HT-29 (cell line): ENCODE measurements at places on chromosomes 4 and X.

DNA sequence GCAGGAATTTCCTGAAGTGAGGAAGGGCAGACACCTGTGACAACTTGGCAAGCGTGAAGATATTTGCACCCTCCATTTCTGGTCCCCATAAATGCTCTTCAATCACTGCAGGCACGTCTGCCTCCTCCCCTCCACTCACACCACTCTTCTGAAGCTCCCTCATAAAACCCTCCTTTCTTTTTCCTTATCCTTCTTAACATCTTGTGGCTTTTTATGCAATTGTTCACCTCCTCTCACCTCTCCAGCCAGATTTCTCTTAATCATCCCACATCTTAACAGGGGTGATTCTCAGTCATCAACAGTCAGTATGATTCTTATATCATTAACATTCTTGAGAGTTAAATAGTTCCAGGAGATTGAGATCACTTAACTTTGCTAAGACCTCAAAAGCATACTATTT, 277.4 kb downstream of the SPRY1 start:
- peak; percentile 67 for DNase-seq

DNA sequence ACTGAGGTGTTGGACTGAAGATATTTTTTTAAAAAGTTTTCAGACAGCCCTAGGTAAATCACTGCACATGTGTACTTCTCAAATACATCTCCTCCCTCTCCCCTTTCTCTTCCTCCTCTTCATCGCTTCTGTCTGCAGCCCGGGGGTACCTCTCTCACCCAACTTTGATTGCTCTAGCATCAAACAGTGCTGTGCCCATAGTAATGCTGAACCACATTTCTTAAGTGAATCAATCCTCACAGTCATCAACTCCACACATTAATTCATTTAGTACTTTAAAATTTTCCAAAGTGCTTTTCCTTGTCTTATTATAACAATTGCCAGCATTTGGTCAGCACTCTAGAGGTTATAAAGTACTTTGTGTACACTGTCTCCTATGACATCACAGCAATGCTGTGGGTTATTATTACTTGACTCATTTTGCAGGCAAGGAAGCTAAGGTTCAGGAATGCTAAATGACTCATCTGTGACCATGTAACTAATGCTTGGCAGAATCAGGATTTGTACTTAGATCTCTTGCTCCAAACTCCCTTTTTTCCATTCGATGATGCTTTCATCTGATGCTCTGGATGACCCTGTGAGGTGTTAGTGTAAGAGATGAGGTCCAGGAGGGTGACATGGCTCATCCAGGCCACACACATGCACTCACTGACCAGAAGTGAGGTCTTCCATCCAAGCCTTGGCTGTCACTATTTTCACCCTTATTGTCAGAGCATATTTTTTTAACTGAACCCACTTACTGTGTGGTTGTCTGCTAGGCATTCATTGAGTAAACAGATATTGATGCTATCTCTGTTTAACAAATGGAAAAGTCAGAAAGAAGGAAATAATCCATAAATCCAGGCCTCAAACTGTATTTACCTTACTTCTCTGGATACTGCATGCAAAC, 58.8 kb downstream of the RHOH start:
- DNase-seq: peak; percentile 64

DNA sequence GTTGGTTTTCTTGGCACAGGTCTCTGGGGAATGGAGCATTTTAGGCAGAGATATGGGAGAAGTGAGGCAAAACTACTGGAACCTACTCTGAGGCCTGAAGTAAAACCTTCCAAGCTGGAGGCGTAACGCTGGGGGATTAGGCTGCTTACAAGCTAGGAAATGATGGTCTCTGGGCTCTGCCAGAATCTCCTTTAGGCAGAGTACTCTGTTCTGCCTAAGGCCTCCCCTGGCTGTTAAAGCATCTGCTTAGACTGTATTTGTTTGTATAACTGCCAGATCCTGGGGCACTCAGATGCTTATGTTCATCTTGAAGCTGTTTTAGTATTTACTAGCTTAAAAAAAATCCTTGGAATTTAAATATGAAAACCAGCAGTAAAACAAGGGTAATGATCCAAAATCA, 822.2 kb downstream of the RPA4 start:
- DNase-seq: no peak

DNA sequence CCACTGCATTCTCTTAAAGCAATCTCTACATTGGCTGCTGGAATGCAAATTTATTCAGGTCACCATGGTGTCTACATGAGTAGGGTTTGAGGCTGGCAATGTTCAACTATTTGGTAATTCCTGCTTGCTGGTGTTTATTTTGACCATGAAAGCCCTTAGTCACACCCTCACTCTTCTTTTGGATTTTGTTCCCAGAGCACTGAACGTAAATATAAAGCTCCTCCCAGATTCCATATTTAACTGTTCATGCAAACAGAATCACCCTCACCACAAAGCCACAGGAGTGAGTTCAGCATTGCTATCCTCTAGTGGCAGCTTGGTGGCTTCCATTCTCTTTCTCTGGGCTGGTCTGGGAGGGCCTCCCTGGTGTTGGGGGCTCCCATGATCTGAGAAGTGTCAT, 82.8 kb downstream of the LNX1 start:
- peak; percentile 31 for DNase-seq

DNA sequence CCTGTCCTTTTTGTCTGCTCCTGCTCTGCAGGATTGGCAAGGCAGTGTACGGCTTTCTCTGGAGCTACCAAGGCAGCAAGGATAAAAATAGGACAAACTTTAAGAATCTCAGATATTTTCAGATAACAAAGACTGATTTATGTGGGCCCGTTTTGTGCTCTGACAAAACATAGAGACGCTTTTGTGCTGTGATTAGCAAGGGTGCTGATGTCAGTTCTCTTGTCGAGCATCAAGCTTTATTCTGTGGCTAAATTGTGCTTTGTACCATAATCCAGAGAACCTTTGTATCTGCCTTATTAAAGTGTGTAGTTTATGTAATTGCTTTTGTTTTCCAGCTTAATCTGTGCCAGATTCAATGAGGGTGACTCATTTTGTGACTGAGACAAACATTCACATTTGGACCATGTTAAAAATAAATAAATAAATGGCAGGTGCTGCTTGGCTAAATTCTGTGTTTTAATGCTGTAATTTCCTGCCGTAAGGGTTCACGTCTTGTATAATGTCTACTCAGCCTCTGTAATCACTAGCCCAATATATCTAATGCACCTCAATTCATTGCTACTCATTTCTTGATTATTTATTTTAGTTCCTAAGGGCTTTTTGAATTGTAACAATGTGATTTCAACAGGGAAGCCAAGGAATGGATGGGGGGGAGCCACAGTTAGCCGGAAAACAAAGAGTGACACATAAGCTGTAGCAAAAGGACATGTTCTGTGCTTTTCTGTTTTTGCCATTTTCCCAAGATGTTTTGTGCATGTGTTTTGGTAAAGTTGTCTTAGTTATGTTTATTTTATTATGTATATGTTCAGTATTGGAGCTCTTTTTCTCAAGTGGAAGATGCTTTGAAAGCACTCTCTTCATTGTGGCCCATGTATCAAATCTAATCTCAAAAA, 75.1 kb downstream of the GAB1 start:
- DNase-seq: no peak

- DNase-seq: no peak
Observed at GRCh38 chr4:118296729-118297128, 56.1 kb downstream of the PRSS12 start.

GRCh38 chr4:108004646-108005045, 15.0 kb downstream of the HADH start:
- no peak for DNase-seq

DNA sequence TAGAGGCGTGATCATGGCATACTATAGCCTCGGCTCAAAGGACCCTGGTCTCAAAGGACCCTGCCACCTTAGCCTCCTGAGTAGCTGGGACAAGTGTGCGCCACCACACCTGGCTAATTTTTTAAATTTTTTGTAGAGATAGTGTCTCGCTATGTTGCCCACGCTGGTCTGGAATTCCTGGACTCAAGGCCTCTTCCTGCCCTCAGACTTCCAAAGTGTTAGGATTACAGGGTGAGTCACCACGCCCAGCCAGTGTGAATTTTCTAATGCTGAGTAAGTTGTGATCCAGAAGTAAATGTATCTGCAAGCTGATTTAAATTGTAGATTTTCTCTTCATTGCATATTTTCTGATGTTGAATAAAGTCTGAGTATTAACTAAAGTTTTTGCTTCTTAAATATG, 2.6 kb upstream of the ZNF674 start:
- no peak for DNase-seq

DNA sequence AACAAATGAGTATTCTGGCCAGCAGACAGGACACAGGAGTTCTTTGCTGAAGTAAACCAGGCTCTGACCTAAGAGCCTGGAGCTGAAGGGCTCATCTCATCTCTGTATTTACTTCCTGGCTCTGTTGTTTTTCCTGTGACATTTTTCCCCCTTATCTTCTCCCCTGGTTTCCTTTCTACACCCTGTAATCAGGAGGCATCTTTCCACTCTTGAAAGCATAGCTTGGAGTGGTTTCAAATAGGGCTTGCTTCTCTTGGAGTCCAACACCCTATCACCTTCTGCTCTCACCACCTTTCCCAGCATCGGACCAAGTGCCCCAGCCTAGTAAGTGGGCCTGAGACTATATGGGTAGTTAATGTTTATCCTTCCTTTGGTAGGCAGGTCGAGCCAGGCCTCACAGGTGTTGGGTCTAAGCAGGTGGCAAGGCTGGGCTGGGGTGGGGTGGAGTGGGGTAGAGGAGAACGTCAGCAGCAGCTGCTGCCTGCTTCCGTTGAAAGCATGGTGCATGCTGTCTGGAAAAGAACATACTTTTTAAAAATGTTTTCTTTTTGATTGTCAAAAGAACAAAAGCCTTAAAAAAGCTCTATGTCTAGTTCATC, 1.2 kb downstream of the DRP2 start:
- DNase-seq: no peak

- no peak for DNase-seq
Observed at GRCh38 chr4:149836546-149836945, 20.9 kb upstream of the IQCM start.

- DNase-seq: no peak
Observed at GRCh38 chr4:82293304-82293703, 80.5 kb downstream of the HNRNPD start.

- DNase-seq: no peak
Observed at GRCh38 chr4:2457481-2458295, 11.2 kb upstream of the RNF4 start.

DNA sequence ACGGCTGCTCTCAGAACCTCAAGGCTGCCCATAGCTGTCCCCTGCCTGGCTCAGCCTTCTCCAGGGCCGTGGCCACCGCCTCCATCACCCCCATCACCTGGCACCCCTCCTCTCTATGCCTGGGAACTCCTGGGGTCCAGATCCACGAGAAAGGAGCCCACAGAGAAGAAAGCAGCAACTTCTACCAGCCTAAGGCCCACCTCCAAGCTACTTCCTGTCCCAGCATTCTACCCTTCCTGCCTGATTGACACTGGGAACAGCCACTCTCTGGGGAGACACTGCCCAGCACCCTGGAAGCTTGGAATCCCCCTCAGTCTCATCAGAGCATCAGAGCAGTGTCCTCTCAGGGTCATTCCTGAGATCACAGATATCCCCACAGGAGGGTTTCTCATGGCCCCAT, 36.9 kb upstream of the PROM1 start:
- DNase-seq: no peak

DNA sequence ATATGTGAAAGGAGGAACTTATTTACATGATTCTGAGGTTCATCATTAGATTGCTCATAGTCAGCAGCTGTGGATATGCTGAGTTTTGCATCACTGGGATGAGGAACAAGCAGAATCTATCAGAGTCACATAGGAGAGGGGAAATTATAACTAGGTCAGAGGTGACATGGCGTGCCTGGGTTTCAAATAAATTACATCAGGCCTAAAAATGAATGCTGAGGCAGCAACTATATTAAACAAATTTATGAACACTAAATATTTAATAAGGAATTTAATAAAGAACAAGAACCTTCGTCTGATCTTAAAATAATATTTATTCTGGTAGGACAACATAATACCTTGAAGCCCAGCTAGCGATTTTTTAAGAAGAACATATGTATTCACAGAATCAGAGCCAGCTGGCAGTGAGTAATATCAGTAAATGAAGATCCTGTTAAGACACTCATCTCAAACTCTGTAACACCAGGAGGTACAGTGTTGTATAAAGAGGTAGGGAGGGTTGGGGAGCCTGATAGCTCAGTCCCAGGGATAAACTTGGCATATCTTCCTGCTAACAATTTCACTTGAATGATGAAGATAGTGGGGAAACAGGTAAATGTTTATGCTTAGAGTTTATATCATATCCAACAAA, 60.9 kb upstream of the HS3ST1 start:
- no peak for DNase-seq

DNA sequence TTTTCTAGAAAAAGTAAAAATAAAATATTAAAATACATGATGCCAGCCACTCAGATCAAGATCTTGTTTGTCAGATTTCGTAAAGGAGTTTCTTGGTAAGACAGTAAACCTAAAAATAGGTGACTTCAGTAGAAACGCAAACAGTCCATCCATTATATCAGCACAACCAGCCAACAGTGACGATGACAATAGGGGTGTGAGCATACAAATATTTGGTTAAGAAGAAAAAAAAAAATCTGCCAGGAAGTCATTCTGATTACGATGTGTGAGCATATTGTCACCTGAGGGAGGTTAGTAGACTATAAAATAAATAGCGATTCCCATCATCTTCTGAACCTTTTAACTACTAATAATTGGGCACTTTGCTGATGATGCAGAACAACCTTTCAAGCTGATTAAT, 37.6 kb downstream of the SLC7A11 start:
- DNase-seq: peak; percentile 50

GRCh38 chr4:124266721-124267120, 445.8 kb downstream of the ANKRD50 start:
- DNase-seq: no peak
